Activated CD4-positive, alpha-beta T cell treated with anti-CD3 and anti-CD28 coated beads, Interleukin-2, amount 10 ng/mL, durations not matched to agents 7 days and 5 days (primary cell): ENCODE measurements at places on chromosomes 5 and 9.

GRCh38 chr9:86700629-86701028 lies 246.7 kb downstream of the GAS1 start:
- no peak for DNase-seq

DNA sequence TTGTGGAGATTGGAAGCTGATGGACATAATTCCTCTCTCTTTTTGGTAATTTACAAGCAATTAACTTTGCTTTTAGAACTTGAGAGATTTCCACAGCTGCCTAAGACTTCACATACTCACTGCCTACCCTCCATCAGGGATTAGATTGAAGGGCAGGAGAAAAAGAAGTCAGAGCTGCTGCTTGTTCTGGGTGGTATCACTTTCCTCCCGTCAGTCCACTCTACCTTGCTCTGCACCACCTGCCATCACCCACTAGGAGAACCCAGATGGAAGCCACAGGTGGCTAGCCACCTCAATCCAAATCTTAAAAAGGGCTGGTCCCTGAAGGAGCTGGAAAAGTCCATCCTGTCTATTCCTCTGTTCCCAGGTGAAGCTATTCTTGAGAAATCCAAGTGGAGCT lies 10.5 kb downstream of the IRF1 start:
- DNase-seq: no peak

- no peak for DNase-seq
Observed at GRCh38 chr5:17910318-17910717, 276.1 kb downstream of the TAF11L14 start.

DNA sequence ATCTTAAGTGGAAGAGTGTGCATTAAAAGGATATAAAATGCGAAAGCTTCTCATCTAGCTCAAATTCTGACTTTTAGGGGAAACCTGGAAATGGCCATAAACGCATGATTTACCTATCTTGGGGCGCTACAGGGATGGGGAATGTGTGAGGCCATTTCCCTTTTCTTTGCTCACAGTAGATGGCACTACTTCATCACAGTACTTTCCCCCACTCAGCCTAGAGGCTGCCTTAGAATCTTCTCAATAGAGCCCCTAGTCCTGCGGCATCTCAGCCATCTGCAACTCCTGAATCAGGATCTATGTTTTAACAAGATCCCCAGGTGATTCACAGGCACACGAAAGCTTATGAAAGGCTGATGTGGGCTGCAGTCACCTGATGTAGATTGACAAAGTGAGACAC lies 110.8 kb downstream of the LHFPL2 start:
- no peak for DNase-seq

- DNase-seq: no peak
Observed at GRCh38 chr5:151570512-151571269, 20.4 kb downstream of the FAT2 start.

DNA sequence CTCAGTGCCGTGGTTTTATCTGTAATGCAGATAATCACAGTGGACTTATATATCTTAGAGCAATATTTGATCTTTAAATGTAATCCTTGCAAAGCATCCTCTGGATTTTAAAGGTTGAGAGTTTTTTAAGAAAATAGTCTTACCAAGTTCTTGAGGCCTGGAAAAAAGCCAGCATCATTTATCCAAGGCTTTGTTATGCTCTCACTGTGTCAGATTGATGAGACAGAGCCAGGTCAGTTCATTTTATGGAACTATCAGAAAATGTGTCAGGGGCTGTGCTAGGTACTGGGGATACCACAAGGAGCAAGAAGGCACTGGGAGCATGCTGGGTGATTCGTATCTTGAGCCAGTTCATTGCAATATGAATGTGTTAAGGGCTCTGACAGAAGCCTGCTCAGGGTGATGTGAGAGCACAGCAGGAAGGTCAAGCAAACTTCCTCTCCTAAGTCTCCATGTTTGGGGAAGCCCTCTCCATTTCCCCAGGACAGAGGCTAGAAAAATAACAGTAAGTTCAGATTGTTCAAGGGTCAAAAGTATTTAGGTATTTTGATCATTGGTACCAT lies 19.7 kb downstream of the C7 start:
- DNase-seq: no peak

DNA sequence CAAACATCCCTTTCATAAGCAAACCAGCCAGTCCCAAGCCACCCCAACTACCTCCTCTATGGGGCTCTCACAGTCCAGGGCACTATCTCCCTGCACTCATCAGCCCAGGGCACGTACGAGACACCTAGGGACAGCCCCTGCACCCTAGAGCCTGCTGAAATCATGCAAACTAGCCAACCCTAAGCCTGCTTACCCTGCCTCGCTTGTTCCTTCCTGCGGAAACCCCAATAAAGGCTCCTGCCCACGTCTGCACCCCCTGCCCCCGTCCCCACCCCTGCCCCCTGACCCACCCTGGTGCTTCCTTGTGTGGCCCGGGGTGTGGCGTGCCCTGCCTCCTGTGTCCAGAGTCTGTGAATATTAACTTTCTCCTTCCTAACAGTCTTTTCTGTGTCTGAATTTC lies 135.9 kb downstream of the GADD45G start:
- DNase-seq: peak; percentile 45

GRCh38 chr5:145588113-145588512 lies 247.0 kb downstream of the PRELID2 start:
- DNase-seq: no peak

DNA sequence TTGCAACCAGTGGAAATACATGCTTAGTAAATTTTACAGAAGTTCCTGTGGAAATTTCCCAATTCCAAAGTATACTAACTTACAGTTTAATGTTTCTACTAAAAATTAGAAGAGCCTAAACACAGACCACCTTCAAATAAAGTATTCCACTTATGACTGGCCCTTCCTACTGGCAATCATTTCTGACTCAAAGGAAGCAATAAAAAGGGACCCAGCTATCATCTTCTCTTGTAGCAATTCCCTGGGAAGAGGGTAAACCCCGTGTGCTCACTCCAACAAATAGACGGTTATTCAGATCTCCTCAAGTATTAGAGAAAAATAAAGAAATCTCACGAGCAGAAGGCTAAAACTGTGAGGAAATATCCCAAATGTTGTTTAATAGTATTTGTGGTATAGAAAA lies 43.3 kb downstream of the GOLPH3 start:
- no peak for DNase-seq

GRCh38 chr9:105880517-105880916 lies 186.2 kb downstream of the TMEM38B start:
- no peak for DNase-seq

- no peak for DNase-seq
Observed at GRCh38 chr9:137986268-137987099, 108.9 kb downstream of the CACNA1B start.

DNA sequence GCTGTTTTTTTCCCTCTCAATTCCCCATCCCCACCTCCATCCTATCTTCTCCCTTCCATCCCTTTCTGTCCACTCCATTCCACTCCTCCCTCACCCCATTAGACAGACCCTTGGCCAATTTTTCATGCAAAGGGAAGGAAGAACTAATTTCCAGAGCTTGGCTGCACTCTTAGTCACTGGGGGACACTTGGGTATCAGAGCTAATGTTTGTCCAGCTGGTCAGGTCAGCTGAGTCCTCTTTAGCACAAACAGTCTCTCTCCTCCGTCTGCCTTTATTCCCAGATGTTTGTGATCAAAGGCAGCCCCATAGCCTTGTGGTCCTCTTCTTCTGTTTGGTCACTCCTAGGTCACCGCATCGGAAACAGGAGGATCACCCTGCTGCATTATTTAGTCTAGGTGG lies 148.5 kb downstream of the NMUR2 start:
- no peak for DNase-seq

GRCh38 chr5:66904189-66904588 lies 292.4 kb downstream of the CD180 start:
- DNase-seq: no peak

- no peak for DNase-seq
Observed at GRCh38 chr9:114071197-114071795, 6.8 kb downstream of the AMBP start.

DNA sequence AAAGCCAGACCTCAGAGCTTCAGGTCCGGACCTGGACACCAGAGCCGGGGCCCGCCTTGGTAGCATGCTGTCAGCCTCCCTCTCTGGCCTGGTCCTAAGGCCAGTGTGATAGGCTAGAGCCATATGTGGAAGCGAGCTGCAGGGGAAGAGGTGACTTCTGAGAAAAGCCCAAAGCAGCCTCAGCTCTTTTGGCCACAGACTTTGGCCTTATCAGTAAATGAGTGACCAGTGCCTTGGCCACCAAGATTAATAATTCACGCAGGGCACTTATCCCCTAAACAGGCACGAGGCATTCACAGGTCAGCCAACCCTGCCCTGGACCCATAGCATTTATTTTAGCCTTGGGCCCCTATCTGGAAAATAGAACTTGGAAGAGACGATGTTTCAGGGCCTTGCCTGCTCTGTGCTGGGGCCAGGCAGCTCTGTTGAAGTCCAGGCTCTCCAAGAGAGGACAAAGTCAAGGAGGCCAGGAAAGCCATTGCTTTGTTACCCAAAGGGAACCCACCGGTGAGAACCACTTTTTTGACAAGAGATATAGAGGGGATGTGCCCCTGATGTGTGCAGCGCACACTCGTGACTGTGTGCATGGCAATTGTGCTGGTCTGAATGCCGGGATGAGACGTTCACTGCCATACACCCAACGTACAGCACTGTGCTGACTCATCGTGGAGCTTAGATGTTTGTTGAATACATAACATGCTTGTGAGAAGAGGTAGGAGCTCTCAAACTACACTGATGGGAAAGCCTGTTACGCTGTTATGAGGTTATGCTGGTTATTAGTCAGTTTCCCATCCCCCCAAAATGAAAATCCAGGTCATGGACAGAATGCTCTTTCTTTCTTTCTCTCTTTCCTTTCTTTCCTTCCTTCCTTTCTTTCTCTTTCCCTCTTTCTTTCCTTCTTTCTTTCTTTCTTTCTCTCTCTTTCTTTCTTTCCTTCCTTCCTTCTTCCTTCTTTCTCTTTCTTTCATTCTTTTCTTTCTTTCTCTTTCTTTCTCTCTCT lies 5.0 kb upstream of the SLC34A1 start:
- DNase-seq: no peak

GRCh38 chr9:35035851-35036701 lies 36.3 kb downstream of the VCP start:
- DNase-seq: peak; percentile 75

DNA sequence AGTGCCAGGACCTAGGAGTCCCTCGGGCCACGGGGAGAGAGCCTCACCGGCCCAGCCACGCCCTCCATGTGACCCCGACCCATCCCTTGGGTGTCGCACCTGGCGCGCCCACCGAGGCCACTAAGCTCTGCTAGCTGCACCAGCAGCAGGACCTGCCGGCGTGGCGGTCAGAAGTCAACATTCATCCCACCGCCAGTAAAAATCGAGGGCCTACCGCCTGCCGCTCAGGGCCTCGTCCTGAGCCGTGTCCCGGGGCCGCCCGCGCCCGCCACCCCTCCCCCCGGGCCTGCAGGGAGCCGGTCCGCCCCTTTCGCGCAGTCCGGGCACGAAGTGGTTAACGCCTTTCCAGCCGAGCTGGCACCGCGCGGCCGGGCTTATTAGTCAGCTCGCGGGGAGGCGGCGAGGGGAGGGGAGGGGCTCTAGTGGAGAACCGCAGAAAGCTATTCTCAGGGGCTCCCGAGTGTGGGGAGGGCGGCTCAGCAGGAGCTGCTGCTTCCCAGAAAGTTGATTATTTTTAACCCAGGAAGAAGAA lies 124.4 kb downstream of the C9orf50 start:
- DNase-seq: peak; percentile 72

GRCh38 chr9:133694686-133695085 lies 43.5 kb downstream of the SARDH start:
- no peak for DNase-seq

DNA sequence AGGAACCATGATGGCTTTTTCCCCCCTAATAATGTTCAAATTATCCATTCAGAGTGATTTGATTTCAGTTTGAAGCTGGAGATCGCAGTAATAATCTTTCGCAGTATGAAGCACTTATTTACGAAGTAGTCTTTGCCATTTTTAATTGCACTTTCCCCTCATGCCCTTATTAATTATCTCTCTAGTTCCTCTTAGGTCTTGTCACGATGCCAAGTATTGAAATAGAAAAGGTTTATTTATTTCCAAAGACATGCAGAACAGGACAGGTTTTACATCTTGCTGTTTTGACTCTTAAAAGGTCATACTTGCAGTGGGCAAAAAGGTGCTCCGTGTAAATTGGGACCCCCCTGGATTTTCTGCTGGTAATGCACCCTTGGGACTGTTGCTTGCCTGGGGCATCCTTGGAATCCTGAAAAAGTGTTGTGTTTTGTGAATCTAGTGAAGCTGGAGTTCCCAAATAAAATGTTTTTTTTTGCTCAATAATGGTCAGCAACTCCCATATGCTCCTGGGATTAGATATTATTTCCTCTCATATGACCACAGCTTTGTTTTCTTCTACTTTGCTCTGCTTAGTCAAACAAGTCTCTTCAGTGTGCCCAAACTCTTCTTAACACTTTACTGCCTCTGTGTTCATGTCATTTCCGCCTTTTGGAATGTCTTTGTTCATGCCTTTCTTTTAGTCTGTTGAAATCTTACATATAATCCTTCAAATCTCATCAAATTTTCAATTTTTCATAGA lies 278.3 kb downstream of the TMEM38B start:
- DNase-seq: no peak

GRCh38 chr9:4548811-4549725 lies 58.8 kb downstream of the SLC1A1 start:
- no peak for DNase-seq

- no peak for DNase-seq
Observed at GRCh38 chr5:59661311-59661710, 232.2 kb downstream of the PDE4D start.

DNA sequence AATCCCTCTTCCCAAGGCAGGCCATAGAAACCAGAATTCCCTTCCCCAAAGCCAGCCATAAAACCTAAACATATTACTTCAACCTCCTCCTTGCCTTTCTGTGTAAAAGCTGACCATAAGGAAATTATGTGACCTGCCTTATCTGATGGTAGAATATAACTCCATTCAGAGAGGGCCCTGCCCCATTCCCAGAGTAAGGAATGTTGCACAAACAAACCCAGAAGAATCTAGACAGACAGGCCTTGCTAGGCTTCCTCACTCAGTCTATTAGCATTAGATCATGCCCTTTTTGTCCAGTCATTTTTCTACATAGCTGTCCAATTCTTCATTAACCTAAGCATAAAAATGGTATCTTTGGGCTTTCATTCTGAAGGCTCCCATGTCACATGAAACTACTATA lies 17.8 kb upstream of the IFNB1 start:
- DNase-seq: no peak

GRCh38 chr5:16456103-16456832 lies 9.3 kb downstream of the ZNF622 start:
- DNase-seq: peak; percentile 61

- DNase-seq: no peak
Observed at GRCh38 chr5:134020188-134020587, 15.4 kb upstream of the VDAC1 start.

GRCh38 chr5:57684299-57684702 lies 201.7 kb upstream of the ACTBL2 start:
- no peak for DNase-seq

GRCh38 chr5:73394610-73395009 lies 54.0 kb downstream of the FOXD1 start:
- DNase-seq: no peak

- no peak for DNase-seq
Observed at GRCh38 chr5:157290981-157291711, 25.2 kb downstream of the CYFIP2 start.

DNA sequence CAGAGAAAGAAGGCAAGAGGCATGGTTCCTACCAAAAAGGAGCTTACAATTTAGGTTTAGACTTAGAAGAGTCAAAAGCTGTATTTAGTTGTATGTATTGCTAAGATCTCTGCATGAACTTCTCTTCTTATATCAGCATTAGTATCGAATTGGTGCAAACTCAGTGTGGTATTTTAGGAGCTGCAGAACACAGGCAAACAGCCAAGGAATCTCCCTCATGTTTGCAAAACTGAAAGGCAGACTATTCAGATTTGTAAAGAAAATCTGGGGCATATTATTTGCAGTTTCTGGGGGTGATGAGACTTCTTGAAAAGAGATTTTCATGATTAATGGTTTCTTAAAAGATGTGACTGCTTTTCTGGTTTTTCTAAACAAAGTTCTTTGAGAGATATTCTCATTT lies 252.7 kb downstream of the CEMIP2 start:
- no peak for DNase-seq
